Activated CD4-positive, alpha-beta T cell treated with anti-CD3 and anti-CD28 coated beads for 36 hours (primary cell): ENCODE measurements at places on chromosomes 5 and 9.

GRCh38 chr9:8733131-8733954 is 933.8 kb upstream of the DMAC1 start:
- no peak for DNase-seq

GRCh38 chr9:136773386-136774044 is 9.2 kb upstream of the LCN15 start:
- peak; percentile 58 for DNase-seq

- DNase-seq = no peak
Observed at GRCh38 chr5:127907907-127908306, 175.7 kb upstream of the SLC12A2 start.

DNA sequence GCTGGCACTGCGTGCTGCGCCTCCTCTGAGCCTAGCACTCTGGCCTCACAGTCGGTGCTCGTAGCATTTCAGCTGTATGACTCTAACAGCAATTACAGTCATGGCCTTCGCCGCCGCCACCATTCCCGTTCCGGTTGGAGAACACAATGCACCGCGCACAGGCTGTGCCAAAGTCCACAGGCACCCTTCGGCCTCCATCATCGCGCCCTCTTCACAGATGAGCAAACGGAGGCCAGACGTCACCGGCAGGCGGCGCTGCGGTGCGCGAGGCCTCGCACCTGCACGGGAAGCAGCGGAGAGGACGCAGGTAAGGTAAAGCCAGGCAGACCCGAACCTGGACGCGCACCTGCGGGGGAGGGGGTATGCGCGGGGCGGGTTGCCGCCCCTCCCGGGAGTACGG is 128.9 kb downstream of the BARX1 start:
- peak; percentile 79 for DNase-seq

DNA sequence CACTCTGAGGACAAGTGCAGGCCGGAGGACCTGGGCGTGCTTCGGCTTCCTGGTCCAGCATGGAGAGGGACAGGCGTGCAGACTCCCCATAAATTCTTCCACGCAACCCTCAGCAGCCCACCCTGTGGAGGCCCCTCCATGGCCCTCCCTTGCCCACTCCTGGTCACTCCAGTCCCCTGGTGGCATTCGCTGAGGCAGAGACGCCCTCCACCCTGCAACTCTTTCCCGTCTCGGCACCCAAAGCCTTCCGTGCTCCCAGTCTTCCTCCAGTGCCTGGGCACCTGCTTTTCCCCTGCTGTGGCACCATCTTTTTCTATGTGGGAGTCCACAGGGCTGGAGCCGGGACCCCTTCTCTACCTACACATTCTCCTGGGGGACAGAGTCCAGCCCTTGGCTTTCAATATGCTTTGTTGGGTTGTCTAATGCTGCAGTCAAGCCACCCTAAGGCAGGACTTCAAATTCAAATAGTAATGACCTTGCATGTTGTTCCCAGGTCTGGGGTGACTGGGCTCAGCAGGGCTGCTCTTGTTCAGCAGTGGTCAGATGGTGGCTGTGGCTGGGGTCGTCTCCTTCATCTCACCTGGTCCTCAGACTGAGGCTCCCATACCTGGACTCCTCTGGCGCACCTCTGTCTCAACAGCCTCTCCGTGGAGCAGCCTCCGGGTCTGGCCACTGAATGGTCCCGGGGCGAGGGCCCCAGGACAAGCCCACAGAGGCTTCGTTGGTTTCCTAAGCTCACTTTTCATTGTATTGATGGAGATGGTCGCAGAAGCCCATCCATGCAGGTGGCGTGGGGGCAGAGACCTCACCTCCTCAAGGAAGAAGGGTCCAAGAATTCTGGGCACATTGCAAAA is 15.2 kb downstream of the MRPL36 start:
- peak; percentile 0 for DNase-seq

- DNase-seq = no peak
Observed at GRCh38 chr5:67193439-67193807, 3.2 kb downstream of the CD180 start.

DNA sequence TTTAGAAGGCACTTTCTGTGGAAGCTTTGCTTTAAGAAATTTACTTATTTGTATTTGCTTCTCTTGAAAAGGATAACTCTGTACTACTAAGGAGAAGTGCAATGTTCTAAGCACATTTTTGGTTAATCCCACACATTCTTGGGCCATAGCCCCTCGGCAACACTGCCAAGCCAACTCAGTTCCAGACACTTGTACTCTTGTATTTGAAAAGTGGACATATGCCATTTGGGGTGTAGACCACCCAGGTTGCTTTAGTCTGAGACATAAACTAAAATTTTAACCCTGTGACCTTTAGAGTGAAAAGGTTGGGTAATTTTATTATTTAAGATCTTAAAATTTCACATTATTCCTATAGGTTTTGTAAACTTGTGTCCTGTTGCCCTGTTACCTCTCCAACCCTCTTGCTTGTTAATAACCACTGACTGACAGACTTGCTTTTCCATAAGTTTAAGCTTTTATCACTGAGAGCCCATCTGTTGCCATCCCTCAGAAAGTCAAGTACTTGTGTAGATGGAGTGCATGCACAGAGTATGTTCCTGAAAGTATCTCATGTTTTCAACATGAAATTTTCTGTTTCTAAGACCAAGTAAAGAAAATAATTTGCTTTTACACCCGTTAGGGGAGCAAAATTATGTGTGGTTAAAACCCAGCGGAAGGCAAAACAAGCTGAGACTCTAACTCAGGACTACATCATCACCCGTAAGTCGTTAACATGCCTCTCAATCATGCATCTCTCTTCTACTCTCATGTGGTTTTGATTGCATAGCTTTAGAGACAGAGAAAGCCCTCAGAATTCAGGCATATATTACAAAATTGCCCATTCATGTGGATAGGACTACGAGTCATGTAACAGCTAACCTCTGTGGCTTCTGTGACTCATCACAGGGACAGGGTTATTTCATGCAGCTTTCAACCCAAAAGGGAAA is 117.3 kb downstream of the GDNF start:
- peak; percentile 71 for DNase-seq

- DNase-seq = peak; percentile 83
Observed at GRCh38 chr5:73451224-73452130, 2.9 kb upstream of the FOXD1 start.

GRCh38 chr5:134174841-134175839 is 1.6 kb downstream of the SKP1 start:
- no peak for DNase-seq

DNA sequence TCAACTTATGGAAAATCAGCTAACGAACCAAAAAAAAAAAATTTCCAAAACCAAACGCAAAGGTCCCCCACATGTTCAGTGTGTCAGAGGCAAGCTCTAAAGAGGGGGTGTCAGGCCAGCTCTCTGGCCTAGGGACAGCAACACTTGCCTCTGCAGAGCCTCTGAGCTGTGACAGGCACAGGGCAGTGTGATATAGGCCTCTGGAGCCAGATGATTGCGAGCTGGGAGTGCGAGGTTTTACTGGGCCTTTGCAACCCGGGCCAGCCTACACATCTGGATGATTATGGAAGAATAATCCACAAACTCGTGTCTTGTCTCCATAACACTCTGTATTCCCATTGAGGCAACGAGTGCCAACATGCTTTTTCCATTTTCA is 67.7 kb upstream of the STC2 start:
- no peak for DNase-seq

GRCh38 chr5:1028481-1029281 is 20.1 kb downstream of the NKD2 start:
- no peak for DNase-seq

- peak; percentile 11 for DNase-seq
Observed at GRCh38 chr9:26656003-26656870, 236.4 kb downstream of the CAAP1 start.

- no peak for DNase-seq
Observed at GRCh38 chr5:104052558-104053352, 490.2 kb upstream of the NUDT12 start.

- peak; percentile 5 for DNase-seq
Observed at GRCh38 chr9:13279284-13280141, at the start of gene MPDZ. Gene MPDZ (minus strand): TSS chr9:13279692. CDS start chr9:13250315, 29,377 bp downstream.

DNA sequence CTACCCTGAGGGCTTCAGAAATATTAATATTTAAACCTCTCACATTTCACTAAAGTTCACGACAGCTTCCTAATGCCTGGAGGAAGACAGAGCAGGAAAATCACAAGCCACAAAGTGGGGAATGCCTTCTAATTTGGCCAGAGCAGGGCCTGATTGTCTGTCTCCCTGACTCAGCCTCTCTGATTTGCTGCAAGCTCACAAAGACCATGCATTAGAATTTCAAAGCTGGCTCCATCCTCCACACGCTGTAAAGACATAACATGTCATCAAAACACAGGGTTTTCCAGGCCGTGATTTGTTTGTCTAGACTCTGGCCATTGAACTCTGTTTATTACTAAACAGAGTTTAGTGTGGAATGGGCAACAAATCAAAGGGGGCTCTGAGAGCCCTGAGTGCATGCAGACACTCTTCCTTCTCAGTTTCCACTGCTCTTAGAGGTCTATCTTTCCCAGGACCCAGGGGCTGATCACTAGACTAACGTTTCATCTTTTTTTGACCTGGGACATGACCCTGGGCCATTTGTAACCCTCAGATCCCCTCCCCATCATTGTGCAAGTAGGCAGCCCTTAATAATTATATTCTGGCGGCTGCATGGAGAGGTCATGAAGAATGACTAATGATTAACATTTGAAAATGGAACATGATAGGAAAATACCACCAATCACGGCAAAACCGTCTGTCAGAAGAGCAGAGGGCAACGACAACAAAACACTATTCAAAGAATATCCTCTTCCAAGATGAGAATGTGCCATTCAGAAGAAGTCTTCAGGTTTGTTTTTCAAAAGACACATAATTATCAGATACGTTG is 140.2 kb downstream of the ENC1 start:
- DNase-seq = no peak

- no peak for DNase-seq
Observed at GRCh38 chr5:123285122-123286023, 137.8 kb downstream of the CEP120 start.

DNA sequence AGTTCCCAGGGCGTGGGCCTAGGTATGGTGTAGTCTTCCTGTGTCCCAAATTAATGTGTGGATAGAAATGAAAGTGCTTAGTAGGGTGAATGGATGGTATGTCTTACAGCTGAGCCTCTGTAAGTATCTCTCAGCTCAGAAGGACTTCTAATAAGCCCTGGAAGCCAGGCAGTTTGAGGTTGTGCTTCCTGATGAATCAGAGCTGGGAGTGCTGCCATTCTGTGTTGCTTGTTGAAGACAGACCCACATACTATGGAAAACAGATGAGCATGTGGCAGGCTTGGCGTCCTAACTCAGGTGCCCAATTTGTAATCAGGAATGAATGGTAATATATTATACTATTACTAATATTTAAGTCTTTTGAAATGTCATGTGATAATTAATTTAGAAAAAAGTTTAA is 69.8 kb downstream of the CMYA5 start:
- DNase-seq = no peak

DNA sequence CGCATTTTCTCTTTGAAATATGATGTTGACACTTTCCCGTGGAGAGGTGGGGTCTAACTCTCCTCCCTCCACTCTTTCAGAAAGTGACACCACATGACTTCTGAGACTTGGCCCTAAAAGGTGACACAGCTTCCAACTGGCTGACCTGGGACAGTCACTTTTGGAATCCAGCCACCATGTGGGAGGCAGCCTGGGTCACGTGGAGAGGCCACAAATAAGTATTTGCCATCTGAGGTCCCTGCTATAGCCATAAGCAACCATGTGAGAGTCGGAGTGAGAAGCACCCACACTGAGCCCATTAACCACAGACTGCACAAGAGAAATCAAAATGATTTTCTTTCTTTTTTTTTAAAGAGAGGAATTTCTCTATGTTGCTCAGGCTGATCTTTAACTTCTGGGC is 4.1 kb upstream of the PHYKPL start:
- no peak for DNase-seq

DNA sequence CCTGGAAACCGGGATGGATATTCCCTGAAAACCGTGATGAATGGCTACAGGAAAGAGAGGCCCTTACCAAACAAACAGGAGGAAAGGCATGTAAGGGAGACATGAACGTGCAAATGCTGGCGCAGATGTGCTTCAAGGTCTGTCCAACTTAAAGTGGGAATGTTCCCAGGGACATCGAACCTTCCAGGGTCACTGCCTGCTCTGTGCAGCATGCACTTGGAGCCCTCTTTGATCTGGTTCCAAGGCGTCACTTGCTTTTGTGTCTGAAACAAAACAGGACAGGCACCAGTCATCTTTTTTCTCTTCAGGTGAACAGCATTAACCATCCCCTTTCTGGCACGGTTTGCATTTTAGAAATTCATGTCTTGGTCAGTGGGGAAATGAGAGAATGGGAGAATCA is 479.4 kb downstream of the RASEF start:
- no peak for DNase-seq

GRCh38 chr5:181173027-181173419 is 25.6 kb downstream of the OR2V2 start:
- peak; percentile 77 for DNase-seq

GRCh38 chr5:120096413-120096812 is 367.7 kb upstream of the PRR16 start:
- DNase-seq = no peak

GRCh38 chr5:38347896-38348295 is 89.5 kb downstream of the EGFLAM start:
- no peak for DNase-seq

- DNase-seq = no peak
Observed at GRCh38 chr5:95734906-95735305, 3.8 kb downstream of the RHOBTB3 start.

DNA sequence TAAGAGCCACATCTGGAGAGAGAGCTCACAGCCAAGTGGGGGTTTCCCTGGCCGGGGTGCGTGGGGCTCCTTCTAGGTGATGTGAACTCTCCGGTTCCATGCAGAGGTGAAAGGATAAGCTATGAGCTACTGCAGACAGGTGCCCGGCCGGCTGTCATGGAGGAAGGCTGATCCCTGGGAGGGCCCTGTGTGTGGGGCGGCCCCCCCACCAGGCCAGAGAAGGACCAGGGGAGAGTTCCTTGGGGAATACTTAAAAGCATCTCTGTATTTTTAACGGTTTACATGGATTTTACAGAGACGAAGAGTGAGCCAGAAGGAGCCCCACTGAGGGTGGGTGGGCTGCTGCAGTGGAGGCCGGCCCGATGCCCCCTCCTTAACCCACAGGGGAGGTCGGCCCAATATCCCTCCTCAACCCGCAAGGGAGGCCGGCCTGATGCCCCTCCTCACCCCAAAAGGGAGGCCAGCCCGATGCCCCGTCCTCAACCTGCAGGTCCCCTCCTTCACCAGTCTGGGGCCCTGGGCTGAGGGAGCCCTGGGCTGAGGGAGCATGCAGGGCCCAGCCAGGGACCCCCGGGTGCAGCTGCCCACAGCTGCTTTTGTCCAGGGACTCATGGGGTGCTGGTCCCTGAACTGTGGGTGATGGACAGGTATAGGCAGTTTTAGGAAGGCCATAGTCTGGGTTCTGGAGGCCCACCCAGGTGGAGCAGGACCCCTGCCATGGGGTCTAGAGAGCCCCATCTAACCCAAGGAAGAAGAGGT is 31.9 kb downstream of the MRPL36 start:
- no peak for DNase-seq

GRCh38 chr5:111472579-111472978 is 39.8 kb downstream of the STARD4 start:
- no peak for DNase-seq

DNA sequence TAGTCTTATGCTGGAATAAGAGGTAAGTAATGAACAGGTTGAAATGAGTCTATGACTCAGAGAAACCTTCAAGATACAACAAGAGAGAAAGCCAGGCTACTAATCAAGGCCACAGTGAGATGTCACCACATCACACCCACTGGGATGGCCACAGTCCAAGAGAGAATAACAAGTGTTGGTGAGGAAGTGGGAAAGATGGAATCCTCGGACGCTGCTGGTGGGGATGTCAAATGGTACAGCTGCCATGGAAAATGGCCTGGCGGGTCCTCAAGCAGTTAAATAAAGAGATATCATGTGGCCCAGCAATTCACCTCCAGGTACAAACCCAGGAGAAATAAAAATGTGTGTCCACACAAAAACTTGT is 41.9 kb upstream of the NEURL1B start:
- DNase-seq = no peak
